Colonic mucosa (tissue), 4 donors: ENCODE measurements at places on chromosomes 1 and 21.

- DNase-seq, result no peak
These were observed at the start of gene ELAVL4 for GRCh38 chr1:50108497-50109059. TSS of gene ELAVL4 (plus strand) at chr1:50108920. CDS start at chr1:50109190, 270 bp downstream.

GRCh38 chr1:232504651-232505050, 125.3 kb downstream of the SIPA1L2 start:
- DNase-seq, result no peak

- DNase-seq, result no peak
These were observed 8.2 kb downstream of the CRYBG2 start for GRCh38 chr1:26345718-26346117.

DNA sequence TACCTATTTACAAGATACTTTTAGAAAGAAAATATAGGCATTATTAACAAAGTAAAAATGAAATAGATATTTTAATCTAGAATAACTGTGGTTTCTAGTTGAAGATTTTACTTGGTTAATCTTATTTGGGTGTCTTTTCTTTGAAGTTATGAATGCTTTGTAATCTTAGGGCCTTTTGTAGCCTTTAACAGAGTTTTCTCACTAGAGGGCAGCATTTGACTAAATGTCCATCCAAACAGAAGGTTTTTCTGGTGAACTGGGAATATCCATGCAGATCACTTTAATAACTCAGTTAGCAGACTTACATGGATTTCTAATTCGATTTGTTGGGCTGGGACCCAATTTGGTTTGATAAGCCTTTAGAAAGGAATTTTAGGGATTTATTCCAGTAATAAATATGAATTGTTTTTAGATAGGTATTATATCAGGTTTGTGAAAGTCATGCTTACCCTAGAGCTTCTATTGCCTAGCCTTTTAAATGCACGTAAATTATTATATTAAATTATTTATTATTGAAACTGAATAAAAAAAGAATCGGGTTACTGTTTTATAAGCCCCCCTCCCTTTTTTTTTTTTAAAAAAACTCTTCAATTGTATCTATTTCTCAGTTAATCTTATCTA, 119.7 kb downstream of the ZNF326 start:
- DNase-seq, result no peak

- no peak for DNase-seq
These were observed 48.2 kb downstream of the HLX start for GRCh38 chr1:220927442-220927841.

DNA sequence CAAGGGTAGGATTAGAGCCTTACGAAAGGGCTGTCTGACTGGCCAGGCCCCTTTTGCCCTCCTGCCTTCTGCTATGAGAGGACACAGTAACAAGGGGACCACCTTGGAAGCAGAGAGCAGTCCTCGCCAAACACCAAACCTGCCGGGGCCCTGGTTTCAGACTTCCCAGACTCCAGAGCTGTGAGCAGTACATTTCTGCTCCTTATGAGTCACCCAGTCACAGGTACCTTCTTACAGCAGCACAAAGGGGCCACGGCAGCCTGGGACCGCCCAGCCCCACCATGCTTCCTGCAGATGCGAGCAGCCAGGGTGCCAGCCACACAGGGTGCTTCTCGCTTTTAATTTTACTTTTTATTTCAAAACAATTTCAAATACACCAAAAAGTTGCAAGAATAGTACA, 17.2 kb upstream of the POFUT2 start:
- no peak for DNase-seq

DNA sequence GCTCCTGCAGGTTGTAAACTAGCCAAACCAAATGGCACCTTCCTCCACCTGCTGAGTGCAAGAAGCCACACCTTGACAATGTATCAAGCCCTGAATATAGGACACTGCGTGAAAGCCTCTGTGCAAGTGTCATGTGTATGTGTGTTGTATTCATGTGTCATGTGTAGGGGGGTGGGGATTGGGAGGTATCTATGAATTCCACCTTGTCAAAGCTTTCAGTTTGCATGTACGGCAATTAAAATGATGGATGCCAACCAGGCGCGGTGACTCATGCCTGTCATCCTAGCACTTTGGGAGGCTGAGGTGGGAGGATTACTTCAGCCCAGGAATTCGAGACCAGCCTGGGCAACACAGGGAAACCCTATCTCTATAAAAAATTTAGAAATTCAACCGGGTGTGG, 19.8 kb downstream of the CD34 start:
- no peak for DNase-seq

GRCh38 chr1:114550336-114550735, 31.1 kb downstream of the BCAS2 start:
- no peak for DNase-seq

GRCh38 chr1:9078015-9078751, 8.7 kb upstream of the SLC2A5 start:
- DNase-seq, result no peak

- DNase-seq, result no peak
These were observed 3.8 kb upstream of the MAB21L3 start for GRCh38 chr1:116107371-116107770.

DNA sequence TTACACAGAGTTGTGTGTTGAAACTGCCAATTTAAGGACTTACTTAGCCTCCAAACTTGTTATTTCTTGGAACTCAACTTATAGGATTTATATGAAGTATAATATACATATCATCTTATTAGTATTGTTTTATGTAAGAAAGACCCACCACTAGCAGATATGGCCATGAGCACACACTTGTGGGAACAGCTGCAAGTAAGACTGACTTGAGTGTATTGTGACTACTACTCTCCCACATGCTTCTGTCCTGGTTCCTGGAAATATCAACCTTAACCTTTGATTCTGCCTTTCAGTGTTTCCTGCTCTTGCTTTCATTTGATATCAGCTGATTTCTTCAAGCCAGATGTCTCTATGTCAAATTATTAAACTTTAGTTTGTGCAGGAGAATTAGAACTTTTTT, 175.3 kb downstream of the MAGI3 start:
- DNase-seq, result no peak

DNA sequence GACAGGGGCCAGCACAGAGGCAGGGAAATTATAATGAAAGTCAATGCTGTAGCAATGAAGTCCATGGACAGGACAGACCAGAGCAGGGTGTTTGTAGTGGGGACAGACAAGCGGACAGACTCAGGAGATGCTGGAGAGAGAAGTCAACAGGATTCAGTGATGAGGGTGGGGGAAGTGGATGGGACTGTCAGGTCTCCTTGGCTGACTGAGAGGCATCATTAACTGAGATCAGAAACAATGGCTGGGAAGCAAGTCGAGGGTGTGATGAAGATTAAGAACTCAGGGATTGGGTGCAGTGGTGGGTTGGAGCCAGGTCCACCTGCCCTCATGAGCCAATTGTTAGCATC, 25.5 kb downstream of the CD58 start:
- DNase-seq, result no peak

- peak; percentile 27 for DNase-seq
These were observed 93.4 kb upstream of the KCNK1 start for GRCh38 chr1:233520261-233521191.

DNA sequence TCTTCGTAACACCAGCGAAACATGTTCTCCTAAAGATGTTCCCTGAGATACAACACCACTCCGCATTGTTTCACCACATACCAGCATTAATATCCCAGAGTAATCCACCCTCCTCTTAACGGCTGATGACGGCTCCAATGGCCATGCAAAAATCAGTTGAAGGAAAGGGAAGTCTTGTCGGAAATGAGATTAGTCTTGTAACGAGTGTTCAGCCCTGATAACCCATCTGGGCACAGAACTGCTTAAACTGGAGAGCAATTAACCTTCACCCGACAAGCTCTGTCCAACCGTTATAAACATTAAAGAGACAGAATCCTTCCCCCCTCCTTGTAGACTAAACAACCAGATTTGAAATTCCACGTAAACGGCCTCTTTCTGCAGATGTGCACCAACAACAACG, 21.9 kb downstream of the ERG start:
- no peak for DNase-seq

GRCh38 chr1:9293241-9293532, 493 bp downstream of the SPSB1 start:
- DNase-seq, result no peak

GRCh38 chr1:115461526-115461925, 123.5 kb upstream of the NGF start:
- no peak for DNase-seq

DNA sequence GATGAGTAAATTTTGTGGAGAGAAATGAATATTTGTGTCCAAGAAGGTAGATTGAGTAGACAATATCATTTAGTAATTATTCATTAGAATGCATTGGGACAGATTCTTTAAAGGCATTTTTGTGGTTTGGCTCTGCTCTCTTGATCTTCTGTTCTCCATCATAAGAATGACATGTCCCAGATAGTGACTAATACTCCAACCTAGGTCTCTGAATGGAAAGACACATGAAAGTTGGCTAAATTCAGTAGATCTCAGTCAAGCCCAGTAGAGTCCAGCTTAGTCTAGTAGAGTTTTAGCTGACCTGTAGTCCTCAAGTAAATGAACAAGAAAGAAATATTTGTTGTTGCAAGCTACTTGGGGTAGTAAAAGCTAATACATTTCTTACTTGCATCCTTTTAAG, 61.8 kb upstream of the DNAH14 start:
- DNase-seq, result no peak

- DNase-seq, result peak; percentile 3
These were observed 393.3 kb downstream of the NPHP4 start for GRCh38 chr1:5598824-5599395.

DNA sequence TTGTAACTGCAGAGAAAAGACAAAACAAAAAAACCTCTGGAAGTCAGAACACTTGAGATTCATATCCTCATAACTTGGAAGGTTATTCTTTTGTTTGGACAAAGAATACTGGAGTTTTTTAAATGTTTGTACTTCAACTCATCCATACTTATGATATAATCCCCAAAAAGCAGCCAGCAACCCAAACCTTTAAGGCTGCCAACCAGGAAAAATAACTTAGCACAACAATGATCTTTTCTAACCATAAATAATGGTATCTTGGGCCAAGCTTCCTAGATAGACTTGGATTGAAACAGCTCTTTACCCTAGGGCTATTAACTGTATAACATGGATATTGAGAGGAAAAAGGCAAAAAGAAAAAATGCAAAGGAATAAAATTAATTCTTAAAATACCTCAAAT, 335.1 kb downstream of the LTN1 start:
- no peak for DNase-seq

DNA sequence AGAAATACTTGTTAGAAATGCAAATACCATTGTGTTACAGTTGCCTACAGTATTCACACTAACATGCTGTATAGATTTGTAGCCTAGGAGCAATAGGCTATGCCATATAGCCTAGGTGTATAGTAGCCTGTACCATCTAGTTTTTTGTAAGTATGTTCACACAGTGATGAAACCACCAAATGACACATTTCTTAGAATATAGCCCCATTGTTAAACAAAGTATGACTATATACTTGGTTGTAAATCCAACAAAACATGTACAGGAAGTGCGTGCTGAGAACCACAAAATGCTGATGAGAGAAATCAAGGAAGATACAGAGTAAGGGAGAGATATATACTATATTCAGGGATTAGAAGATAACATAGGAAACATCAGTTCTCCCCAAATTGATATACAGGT, 92.2 kb downstream of the POU2F1 start:
- DNase-seq, result no peak

DNA sequence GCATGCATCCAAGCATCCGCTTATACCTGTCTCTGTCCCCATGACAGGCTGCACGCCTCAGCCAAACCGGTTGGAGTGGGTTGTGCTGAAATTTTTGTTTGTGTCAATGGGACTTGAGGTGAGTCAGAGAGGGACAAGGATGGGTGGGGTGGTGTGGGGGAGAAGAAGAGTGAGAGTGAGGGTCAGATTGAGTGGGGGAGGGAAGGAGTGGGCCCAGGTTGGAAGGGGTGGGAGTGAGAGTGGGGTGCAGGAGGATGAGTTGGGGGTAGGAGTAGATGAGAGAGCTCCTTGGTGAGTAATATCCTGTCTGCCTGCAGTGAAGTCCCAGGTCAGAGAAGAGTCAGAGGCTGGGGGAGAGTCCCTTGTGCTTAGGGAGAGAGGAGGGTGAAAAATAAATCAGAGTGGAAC, 3.3 kb upstream of the NECTIN4 start:
- DNase-seq, result no peak

GRCh38 chr1:56444960-56445646, 134.3 kb downstream of the PLPP3 start:
- DNase-seq, result no peak

DNA sequence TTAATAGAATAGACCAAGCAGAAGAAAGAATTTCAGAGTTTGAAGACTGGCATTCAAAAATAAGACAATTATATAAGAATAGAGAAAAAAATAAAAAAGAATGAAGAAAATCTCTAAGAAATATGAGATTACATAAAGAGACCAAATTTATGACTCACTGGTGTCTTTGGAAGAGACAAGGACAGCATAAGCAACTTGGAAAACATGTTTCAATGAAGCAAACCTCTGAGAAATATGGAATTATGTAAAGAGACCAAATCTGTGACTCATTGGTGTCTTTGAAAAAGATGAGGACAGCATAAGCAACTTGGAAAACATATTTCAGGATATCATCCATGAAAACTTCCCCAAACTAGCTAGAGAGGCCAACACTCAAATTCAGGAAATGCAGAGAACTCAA, 60.4 kb upstream of the LYPLAL1 start:
- no peak for DNase-seq

DNA sequence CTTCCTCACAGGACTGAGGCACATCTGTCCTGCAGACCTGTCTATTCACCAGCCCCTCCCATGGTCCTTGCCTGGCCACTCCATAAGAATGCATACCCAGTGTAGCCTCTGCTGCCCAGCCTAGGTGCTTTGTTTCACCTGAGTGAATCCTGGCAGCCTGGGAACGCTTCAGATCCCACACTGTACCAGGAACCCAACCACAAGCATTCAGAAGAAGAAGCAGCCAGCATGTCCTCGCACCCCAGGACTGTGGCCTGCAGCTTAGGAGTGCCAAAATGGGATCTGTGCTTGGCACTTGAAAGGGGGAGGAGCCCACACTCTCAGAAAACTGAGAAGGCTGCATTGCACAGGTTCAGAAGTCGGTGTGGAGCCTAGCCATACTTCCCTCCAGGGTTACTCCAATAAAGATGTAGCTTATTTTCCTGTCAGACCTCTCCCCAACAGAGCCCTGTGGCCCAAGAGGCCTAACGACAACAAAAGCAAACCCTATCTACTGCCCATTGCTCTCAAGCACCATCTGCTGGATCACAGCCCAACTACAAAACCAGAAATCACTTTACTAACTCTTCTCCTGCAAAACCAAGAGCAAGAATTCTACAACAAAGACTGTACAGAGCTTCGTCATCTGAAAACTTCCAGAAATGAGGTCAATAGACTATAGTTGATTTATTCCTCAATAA, 923.1 kb upstream of the NEGR1 start:
- no peak for DNase-seq

GRCh38 chr1:3499611-3500010, 45.1 kb downstream of the ARHGEF16 start:
- DNase-seq, result no peak

DNA sequence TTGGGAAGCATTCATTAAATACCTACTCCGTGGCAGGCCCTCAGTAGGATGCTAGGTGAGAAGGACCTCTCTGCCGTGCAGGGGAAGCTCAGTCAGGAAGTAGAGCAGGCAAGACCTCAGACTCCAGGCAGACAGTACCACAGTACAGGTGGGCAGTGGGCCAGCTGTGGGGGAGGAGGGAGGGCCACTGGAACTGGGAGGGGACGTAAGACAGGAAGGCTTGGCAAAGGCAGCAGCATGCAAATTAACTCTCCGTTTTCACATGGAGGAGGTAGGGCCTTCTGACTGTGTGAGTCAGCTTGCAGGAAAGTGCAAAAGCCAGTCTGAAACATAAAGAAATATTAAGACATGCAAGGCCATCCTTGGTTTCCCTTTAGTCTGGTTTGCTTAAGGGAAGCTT, 157.7 kb downstream of the TRIM33 start:
- DNase-seq, result no peak
